Fibroblast of skin of right quadriceps (primary cell): ENCODE measurements at places on chromosomes 1 and 21.

- DNase-seq = no peak
Observed at GRCh38 chr1:174160109-174160473, 771 bp downstream of the RABGAP1L start.

- peak; percentile 89 for DNase-seq
Observed at GRCh38 chr1:243850202-243850451, at the start of gene AKT3. AKT3 (minus strand) TSS chr1:243850243; CDS start chr1:243843170, 7,073 bp downstream.

DNA sequence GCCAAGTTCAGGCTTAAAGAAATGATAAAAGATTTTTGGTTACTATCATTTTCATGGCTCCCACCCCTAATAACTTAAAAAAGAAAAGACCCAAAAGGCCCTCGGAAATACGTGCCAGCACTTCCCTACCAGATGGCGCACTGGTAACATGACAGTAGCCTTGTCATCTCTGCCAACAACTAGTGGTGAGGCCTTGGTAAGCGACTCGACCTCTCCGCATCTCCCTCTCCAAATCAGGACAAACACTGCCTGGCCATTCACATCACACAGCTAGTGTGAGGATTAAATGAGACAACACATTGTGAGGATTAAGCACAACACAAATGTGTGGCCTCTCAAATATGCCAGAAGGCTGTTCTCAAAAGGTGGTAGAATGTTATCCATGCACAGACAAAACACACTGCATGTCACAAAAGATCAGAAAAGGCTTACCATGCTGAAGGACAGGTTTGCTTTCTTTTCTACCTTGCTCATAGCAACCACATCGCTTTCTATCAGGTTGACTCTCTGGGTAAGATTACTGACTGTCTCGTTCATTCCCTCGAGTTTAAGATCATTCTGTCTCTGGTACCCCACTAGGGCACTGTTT is 16.4 kb downstream of the TEX38 start:
- no peak for DNase-seq

DNA sequence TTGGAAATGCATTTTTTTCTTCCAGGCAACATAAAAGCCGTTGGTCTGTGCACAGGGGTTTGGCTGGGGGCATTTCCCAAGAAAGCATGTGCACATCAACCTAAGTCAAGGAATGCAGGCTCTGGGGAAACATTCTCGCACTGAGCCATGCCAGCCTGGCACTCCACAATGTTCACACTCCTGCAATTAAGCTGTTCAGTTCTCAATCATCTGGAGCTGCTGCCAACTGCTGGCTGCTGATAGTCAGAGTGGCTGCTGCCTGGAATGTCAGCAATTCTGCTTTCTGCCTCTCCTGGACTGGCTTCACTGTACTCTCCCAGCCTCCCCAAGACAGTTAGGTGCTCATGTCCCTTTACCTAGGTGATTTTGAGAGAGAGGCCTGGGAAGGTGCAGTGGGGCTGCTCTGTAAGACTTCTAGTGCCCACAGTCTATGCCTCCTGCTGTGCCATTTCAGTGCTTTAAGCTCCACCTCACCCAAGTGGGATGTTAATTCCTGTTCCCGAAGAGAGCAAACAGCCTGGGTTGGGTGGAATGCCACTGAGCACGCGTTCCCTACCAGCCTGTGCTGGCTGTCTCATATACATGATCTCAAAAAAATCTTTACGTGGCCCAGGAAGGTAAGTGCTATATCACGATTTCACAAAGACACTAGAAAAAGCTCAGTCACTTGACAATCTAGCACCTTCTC is 131.7 kb downstream of the BRINP2 start:
- DNase-seq = peak; percentile 16

- DNase-seq = no peak
Observed at GRCh38 chr21:37367336-37367702, 746 bp downstream of the DYRK1A start.

GRCh38 chr1:51439053-51439452 is 80.0 kb downstream of the EPS15 start:
- no peak for DNase-seq

- peak; percentile 17 for DNase-seq
Observed at GRCh38 chr1:113874012-113874879, 2.7 kb upstream of the PTPN22 start.

DNA sequence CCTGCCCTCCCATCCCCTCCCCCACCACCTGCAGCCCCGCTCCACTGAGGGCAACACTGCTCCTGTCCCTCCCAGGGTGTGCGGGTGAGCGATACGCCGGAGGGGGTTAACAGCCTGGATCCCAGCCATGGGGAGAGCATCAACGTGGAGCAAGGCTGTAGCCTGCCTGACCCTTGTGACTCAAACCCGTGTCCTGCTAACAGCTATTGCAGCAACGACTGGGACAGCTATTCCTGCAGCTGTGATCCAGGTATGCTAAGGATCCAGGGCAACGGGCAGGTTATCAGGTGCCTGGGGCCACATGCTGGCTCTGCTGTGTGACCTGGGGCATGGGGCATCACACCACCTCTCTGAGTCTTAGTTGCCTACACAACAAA is 15.0 kb downstream of the CELSR2 start:
- no peak for DNase-seq

DNA sequence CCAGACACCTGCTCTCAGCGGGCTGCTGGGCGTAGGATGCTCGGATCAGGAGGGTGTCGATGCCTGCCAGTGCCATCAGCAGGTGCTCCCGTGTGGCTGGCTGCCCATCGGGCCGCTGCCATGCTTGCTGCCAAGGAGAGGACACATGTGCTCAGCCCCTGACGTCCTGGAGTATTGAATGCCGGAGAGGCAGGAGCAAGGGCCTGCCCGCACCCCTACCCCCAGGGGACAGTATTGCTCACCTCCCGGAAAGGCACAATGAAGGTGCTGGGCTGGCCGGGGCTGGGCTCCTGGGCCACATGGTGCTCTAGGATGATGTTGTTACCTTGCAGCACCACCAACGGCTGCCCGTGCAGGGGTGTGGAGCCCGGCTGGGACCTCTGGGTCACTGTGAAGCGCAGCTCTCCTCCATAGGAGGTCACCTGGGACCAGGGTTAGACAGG is 61.5 kb downstream of the HSPG2 start:
- no peak for DNase-seq

DNA sequence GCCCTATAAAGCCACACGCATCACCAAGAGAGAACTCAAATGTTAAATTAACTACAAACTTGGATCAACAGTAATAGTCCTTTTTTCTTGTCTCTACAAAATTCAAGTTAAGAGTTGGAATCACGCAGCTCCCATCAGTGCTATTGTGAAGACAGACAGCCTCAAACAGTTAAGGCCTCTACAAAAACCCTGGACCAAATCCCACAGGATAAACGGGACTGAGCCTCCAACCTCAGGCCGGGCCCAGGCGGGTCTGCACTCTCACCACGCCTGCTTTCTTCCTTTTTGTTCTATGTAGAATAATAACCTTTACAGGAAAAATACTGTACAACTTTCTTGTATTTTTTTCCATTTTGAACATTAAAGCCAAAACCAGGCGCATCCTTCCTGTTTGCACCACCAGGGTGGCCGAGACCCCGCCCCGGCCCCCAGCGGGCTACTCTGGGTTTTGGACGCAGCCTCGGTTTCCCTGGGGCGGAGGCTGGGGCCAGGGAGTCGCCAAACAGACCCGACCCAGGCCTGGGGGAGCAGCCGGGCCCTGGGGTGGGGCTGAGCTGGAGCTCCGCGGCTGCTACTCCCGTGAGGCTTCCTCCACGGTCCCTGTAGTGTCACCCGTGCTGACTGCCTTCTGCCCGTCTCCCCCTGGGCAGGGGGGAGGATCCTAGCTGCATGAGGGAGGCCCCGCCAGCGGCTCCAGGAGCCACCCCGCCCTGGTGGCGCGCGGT is 158.4 kb downstream of the CASZ1 start:
- DNase-seq = no peak

DNA sequence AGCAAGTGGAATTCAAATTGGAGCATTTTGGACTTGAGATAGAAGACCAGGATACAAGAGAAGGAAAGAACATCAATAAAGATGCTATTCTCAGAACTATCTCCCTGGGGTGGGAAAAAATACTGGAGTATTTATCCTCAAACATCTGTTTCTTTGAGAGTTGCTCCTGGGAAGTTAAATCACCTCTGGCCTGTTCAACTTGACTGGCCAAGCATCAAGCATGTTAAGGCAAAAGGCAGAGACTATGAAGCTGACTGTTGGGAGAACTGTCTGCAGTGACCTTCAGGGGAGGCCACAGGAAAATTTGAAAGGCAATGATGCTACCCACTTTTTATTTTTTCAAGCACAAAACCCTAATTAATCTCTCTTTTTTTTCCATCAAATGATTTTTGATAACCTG is 239.0 kb downstream of the NTNG1 start:
- DNase-seq = no peak

DNA sequence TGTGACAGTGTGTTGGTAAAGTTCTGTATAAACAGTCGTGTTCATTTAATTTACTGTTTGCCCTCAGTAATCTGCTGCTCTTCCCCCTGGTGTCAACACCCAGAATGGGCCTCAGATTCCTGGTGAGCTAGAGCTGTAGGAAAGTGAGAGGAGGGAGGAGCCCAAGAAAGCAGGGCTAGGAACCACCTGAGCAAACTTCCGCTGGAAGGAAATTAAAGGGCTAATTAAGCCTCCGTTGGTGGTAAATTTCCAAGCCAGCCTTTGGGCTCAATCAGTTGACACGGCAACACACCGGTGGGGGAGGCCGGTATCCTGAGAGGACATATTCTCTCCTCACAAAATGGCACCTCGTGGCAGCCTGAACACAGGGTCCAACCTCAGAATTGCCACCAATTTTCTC is 32.9 kb downstream of the RAB3B start:
- no peak for DNase-seq

DNA sequence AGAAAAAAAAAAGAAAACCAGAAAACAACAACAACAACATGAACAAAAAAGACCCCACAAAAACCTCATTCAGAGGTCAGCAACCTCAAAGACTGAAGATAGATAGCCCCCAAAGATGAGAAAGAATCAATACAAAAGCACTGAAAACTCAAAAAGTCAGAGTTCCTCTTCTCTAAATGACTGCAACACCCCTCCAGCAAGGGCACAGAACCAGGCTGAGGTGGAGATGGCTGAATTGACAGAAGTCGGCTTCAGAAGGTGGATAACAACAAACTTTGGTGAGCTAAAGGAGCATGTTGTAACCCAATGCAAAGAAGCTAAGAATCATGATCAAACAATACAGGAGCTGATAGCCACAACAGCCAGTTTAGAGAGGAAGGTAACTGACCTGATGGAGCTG is 17.0 kb downstream of the RAB3GAP2 start:
- DNase-seq = no peak

DNA sequence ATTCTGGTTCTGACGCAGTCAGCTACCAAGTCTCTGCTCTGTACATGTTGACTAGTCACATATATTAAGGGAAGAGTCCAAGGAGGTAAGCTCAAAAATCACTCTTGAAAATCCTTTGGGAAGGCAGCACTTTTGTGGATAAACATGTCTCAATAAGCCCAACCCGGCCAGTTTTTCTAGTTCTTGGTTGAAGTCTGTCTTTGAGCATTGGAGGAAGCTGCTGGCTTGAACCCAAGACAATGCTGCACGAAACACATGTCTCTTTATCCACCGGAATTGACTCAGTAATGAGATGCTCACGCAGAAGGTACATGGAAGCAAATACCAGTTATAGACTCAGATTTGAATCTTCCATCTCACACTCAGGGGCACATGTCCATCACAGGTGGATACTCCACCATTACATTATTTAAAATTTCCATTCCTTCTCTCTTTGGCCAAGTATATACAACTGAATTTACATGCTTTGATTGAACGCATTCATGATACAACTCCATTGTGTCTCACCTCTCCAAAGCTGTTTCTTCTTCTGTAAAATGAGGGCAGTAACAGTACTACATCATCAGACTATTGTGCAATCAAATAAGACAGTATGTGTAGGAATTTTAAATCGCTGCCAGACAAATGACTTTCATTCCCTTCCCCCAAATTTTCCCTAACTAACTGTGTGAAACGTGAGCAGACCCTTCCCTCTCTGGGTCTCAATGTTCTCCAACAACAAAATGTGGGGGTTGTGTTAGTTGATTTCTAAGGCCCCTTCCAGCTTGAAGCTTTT is 9.6 kb upstream of the GUCA2A start:
- peak; percentile 60 for DNase-seq

- no peak for DNase-seq
Observed at GRCh38 chr1:198153804-198154203, 3.0 kb upstream of the NEK7 start.

DNA sequence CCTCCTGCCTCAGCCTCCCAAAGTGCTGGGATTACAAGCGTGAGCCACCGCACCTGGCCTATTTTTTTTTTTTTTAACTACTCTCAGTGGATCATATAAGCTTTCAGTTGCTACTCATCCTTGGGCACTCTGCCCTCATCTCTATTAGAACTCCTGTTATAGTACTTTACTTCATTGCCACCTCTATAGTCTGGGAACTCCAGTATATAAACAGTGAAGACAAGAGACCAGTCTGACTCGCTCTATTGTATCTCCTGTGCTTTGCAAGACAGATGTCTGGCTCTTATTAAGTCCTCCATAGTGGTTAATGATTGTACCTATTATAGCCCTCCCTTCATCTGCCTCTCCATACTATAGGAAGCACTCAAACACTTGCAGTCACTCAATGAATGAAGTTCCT is 15.1 kb downstream of the KHDRBS1 start:
- peak; percentile 36 for DNase-seq

DNA sequence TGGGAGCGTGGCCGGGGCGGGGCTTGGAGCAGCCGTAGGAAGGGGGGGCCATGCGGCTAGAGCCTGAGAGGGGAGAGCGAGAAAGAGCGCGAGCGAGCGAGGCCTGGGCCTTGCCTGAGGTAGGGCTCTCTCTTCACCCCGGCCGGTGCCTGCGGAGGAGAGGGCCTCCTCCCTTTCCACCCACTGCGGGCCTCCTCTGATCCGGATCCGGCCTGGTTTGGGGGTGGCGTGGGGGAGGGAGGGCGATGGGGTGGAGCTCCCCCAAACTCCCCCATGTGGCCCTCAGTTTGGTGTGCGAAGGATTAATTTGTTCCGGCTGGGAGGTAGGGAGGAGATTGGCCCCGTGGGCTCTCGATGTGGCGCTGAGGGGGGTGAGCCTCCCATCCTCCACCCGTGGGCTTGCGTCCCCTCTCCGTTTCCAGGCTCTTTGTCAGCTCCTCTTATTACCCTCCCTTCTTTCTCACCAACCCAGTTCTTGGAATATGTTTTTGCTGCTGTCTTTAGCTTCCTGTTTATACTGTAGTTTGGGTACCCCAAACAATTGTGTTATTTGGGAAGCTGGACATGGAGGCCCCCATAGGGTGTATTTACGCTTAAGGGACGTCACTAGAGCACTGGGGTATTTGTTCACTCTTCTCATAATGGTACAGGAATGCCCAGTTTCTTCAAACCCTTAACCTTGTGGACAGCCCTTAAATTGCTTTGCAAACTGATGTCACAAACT is 685 bp downstream of the UBAP2L start:
- peak; percentile 64 for DNase-seq

DNA sequence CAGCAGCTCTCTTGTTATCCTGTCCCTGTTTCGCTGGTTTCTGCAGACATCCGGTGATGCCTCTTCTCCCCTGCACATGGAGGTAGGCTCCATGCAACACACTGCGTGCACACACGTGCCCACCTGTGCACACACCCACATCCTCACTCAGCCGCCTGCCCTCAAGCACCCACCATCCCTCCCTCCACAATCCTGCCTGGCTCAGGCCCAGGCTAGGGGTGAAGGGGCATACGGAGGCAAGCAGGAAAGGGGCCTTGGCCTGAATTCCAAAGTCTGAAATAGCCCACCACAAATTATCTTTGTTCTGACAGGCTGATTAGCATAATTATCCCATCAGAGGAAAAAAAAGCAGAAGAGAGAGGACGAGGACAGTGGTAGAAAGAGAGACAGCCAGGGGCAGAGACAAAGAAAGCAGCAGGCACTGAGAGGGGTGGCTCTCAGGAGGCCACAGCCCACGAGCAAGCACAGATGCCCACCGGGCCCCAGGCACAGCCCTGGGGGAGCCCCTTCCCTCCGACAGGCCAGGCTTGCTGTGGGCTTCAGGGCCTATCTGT is 73.2 kb downstream of the GRIK3 start:
- no peak for DNase-seq
